ENCODE measurements at places on chromosomes 13 and 19.

- no peak for DNase-seq
These were observed 40.5 kb upstream of the GAS6 start for GRCh38 chr13:113904411-113904810.

DNA sequence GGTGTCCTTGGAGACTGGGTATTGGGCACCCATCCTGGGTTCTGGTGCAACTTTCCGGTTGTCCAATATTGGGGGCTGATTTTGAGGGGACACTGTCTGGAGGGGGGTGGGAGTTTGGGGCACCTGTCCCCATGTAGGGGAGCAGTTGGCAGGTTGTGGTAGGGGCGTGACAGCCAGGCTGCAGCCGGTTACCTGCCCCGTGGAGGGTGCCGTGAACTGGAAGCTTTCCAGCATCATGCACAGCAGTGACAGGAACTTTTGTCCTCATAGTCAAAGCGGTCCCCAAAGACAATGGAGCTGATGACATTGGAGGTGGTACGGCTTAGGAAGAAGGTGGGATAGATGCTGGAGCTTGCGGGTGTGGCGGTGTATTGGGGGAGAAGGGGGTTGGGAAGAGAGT is 34.3 kb downstream of the CYP2B6 start:
- DNase-seq, result no peak

DNA sequence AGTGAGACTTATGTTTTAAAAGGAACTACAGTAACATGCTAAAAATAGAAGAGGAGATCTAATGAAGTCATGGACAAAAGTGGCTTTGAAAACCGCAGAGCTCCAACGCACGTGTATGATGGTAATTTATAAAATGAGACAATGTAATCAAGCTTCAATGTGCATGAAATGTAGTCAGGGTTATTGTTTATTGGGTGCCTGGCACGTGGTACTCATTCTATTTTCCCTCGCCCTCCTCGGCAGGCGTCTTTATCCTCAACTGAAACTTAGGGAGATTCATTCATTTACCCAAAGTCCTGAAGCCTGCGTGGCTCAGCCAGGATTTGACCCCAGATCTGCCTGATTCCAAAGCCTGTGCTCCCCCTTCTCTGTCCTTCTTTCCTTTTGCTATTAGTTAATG is 79.8 kb downstream of the CHST8 start:
- no peak for DNase-seq

DNA sequence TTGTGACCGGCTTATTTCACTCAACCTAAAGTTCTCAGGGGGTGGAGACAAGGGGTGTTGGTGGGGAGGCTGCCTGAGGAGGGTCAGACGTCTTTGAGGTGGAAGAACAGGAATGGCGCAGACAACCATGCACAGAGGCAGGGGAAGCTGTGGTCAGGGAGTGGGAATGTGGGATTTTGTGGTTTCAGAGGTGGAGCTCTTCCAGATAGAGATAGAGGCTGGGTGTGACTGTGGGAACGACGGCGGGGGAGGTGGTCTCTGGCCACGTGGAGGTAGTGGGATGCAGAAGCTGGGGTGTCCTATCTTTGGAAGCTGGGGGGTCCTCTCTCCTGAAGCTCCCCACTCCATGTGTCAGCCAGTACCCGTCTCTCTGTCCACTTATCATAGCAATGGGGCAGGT is 7.8 kb upstream of the KLK14 start:
- no peak for DNase-seq

DNA sequence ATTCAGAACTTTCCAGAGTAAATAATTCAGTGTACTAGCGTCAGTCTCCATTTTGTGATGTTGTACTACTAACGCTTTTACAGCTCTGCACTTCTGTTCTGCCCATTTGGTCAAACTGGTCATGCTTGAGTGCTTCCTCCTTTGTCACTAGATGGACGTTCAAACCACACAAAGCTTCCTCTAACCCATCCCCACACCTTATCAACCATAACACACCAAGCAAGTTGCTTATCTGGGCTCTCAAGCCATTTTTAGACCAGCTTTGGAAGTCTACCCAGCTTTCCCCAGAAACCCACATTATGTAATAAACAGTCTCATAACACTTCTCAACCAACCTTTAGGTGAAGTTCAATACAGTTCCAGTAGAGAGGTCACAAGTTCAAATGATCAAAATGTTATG is 2.3 kb upstream of the ZNF347 start:
- DNase-seq, result no peak

- DNase-seq, result no peak
These were observed 56.1 kb downstream of the KDM4B start for GRCh38 chr19:5025027-5025426.

DNA sequence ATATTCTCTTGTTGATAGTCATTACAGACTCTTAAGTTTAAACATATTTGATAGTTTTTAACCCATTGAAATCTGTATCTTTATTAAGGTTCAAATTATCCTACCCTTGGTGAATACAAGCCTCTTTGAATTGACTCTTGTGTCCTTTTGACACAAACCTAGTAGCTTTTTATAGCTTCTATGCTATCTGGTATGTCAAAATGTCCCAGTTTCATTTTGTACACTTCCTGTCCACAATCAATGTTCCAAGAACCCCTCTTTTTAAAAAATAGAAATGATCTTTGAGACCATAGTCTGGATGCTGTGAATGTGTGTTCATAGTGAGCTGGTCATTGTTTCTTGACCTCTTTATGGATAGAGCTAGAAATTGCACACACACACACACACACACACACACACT is 39.2 kb upstream of the FGF14 start:
- DNase-seq, result no peak

GRCh38 chr13:24627090-24627714 is 53.0 kb upstream of the ATP12A start:
- no peak for DNase-seq

- DNase-seq, result no peak
These were observed 28.6 kb upstream of the EID2 start for GRCh38 chr19:39568604-39569003.

- DNase-seq, result no peak
These were observed 20.5 kb downstream of the NCAN start for GRCh38 chr19:19232261-19232721.

DNA sequence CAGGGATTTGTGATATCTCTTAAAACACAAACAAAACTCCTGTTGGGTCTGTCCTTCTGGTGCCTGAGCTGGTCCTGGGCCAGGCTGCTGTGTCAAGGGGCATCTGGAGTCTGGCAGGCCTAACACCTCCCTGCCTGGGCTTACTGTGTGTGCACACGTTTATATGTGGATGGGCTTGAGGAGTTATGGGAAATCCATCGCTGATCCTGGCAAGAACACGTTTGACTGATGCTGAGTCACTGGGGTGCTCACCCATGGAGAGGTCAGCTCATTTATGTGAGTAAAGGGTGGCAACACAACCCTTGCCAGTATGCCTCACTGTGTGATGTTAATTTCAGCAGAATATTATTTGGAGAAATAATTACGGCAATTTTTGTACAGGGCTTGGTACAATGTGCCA is 44.5 kb upstream of the PCDH8 start:
- no peak for DNase-seq

GRCh38 chr13:59483501-59484145 is 680.1 kb downstream of the DIAPH3 start:
- DNase-seq, result no peak

- no peak for DNase-seq
These were observed 78.0 kb downstream of the KLF5 start for GRCh38 chr13:73136776-73137175.

DNA sequence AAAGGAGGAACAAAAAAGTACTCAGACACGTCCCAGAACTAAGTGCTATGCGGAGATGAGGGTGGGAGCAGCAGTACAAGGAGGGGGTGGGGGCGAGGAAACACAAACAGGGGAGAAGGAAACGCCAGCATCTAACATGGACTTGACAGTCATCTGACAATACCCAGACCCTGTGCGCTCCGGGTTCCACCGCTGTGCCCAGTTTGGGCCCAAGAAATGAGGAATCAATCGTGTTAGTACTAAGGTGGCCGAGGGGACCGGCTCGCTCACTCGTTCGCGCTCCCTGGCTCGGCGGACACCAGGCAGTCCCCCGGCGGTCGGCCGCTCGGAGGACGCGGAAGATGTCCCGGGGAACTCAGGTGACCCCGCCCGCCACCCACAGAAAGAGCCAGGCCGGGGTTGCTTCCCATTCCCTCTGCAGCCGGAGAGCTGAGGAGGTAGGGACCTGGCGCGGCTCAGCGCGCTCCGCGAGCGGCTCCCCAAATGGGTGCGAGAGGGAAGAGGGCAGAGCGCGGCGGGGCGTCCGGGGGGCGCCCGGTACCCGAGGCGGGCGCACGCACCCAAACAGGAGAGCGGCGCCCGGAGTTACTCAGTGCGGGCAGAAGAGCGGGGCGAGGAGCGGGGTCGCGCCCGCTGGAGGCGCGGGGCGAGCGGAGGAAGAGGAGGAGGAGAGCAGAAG is 616 bp downstream of the TSHZ3 start:
- no peak for DNase-seq

DNA sequence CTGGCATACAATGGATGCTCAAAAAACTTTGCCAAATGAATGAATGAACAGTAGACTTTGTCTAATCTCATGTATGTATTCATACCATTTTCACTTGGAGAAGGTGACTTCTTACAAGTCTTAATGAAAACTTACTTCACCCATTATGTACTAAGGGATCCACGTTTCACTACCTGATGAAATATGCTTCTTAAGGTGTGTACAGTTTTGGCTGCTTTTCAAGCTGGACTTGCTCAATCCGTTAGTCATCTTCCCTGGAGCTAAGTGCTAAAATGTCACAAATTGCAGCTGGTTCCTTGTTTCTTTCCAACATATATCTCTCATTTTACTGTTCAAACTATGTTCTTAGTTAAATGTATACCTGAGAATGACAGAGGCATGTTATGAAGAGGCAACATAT is 4.2 kb upstream of the CCNA1 start:
- DNase-seq, result no peak

GRCh38 chr13:104295537-104295936 is 1229.3 kb upstream of the SLC10A2 start:
- DNase-seq, result no peak

DNA sequence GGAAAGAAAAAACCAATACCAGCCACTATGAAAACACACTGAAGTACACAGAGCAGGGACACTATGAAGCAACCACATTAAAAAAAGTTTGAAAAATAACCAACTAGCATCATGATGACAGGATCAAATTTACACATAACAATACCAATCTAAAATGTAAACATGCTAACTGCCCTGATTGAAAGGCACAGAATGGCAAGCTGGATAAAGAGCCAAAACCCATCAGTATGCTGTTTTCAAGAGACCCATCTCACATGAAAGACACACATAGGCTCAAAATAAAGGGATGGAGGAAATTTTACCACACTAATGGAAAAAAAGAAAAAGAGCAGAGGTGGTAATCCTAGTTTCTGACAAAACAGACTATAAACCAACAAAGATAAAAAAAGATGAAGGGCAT is 291.3 kb downstream of the SLC7A1 start:
- no peak for DNase-seq

DNA sequence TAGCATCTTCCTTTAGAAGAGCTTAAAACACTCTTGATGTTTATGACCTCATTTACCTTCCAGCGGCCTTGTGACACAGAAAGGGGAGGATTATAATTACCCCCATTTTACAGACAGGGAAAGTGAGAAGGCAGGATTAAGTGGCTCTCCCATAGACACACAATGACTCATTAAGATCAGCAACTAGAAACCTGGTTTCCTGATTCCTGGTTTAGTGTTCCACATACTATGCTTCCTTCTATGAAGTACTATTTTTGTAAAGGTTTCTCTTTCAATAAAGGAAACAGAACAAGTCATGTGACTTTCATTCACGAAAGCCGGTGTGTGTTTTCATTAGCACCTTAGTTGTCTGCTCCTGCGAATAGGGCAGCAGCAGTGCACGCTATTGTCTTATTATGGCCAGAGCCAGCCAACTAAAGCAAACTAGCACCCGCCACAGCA is 8.3 kb downstream of the IRS2 start:
- DNase-seq, result no peak

DNA sequence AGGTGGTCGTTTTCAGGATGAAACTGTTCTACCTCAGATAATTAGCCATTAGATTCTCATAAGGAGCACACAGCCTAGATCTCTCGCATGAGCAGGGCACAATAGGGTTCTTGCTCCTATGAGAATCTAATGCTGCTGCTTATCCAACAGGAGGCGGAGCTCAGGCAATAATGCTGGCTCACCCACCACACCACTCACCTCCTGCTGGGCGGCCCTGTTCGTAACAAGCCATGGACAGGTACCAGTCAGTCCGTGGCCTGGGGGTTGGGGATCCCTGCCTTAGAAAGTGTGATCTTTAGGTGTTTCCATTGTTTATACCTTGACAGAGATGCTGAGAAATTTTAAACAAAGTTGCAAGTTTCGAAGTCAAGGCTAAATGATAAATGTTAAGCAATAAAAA is 344.6 kb upstream of the HTR2A start:
- no peak for DNase-seq

DNA sequence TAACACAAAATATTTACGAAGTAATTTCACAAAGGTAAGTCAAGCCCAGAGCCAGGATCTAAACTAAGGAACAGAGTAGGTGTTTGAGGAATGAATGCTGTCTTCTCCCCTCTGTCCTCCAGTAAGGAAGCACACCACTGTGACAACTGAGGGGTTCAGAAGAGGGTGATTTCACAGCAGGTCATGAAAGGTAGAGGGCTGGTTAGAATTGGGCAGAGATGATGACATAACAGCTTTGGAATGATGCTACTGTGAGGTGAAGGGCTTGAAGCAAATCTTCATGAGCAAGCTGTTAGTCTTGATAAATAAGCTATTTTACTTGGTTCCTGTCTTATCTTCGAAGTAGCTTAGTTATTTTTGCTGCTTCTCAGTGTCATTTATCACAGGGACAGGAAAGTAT is 498.6 kb downstream of the FGF9 start:
- no peak for DNase-seq

GRCh38 chr19:55145232-55145631 is 3.8 kb downstream of the TNNT1 start:
- DNase-seq, result no peak

- DNase-seq, result no peak
These were observed 396.6 kb upstream of the PCDH20 start for GRCh38 chr13:61812286-61812685.

- DNase-seq, result no peak
These were observed 2.9 kb upstream of the KPTN start for GRCh38 chr19:47486900-47487299.

DNA sequence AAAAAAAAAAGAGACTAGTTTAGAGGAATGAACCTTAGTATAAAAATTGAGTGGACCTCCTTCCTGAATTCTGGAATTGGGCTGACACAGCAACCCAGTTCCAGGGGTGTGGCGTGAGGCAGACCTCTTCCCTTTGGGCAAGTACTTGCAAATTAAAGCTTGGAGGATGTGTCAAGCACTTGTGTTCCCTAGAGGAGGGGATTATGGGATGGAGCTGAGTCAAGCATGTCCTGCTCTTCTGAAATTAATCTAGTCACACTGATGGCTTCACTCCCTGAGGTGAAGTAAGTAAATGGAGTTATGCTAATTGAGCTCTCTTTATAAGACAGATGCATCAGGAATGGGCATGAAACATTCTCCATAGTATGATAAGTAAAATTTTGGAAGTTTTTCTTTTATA is 107.7 kb upstream of the HTR2A start:
- no peak for DNase-seq

- DNase-seq, result no peak
These were observed 13.1 kb upstream of the PDE4C start for GRCh38 chr19:18239303-18239702.

Data from naive thymus-derived CD8-positive, alpha-beta T cell (primary cell).